A549 treated with dexamethasone at 1 μM for 4 hours (cell line): ENCODE measurements at places on chromosomes 6 and 20. TPM values are rescaled to one million over a fixed set of nuclear protein-coding genes. Genes with fewer than 3 reads are reported as not detected.

ANKRD60 gene
- not detected in 5 replicates for total RNA-seq

CST4 gene
- not detected in 5 replicates for total RNA-seq

C20orf202 gene
- total RNA-seq: 0.05 to 0.08 TPM (median 0.07 TPM) in 3 of 5 replicates, not detected in the others

SLC32A1 gene
- total RNA-seq: 0.04 TPM in 1 of 5 replicates, not detected in the others

MYBL2 gene
- 69.4 to 92.2 TPM (median 84.8 TPM) in 5 replicates for total RNA-seq

CST2 gene
- total RNA-seq: 0.76 to 1.8 TPM (median 1.4 TPM) in 5 replicates

EEF1A2 gene
- total RNA-seq: 123 to 185 TPM (median 159 TPM) in 5 replicates

TMEM151B gene
- total RNA-seq: 0.06 to 0.17 TPM (median 0.14 TPM) in 5 replicates

C6orf15 gene
- 0.07 TPM in 1 of 5 replicates, not detected in the others for total RNA-seq
